ENCODE measurements at places on chromosomes 5 and 9.

GRCh38 chr5:67233075-67233474 is 36.5 kb upstream of the CD180 start:
- no peak for DNase-seq

- DNase-seq, result no peak
Observed at GRCh38 chr9:124758691-124759090, 12.4 kb downstream of the NR6A1 start.

DNA sequence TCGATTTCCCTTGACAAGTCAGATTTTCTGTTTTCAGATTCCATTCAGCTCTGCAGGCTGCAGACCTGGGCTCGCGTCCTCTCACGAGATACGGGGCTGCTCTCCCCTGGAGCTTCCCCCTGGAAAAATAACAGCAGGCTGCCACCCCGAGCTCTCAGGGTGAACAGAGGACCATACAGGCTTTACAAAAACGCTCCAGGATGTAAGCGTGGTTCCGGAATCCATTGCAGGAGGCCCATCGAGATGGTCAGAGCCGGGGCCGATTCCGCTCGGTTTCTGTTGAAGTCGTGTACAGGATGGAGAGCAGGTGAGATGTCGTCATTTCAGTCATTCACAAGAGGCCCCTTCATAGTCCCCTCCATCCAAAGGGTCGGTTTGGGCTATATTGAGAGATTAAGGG is 297.7 kb upstream of the IRX4 start:
- no peak for DNase-seq

- no peak for DNase-seq
Observed at GRCh38 chr9:37107701-37108100, 12.7 kb upstream of the ZCCHC7 start.

DNA sequence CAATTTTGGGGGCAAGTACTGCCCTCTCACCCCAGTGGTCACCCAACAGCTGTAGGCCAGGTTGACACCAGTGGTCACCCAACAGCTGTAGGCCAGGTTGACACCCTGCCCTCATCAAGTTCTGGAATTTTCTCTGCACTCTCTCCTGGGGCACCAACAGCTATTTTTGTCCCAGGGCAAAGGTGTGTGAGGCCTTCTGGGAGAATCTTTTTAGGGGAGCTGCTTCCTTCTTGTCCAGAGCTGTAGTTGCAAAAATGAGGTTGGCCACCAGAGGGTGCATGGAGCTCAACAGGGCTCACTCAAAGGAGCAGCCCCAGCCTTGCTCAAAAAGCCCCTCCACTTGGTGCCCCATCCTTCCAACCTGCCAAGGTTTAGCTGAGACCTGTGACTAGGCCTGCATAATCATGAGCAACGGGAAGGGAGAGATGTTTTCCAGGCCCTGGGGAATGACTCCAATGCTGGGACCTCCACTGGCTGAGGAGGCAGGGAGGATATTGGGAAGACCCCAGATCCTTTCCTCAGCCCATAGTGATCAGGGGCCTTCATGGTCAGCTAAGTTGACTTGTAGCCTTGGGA is 10.6 kb upstream of the P4HA2 start:
- no peak for DNase-seq

DNA sequence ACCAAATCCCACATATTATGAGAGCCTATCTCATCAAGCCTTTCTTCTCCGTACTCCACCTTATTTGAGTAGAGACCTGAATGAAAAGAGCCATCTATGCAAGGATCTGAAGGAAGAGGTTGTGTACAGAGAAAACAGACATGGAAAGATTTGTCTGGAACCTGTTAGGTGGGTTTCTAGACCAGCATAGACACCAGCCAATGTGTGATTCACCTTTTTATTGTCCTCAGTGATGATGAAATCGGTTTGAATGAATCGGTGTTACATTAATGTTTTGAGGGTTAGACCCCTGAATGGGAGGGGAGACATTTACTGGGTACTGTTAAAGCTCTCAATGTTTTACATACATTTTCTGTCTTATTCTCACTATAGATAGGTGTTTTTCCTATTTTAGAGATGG is 223.6 kb downstream of the NMUR2 start:
- DNase-seq, result no peak
